Activated T-helper 1 cell treated with anti-CD3 and anti-CD28 coated beads, Interleukin-2, amount 50 U/mL, for 16 hours (primary cell): ENCODE measurements at places on chromosomes 12 and 14.

DNA sequence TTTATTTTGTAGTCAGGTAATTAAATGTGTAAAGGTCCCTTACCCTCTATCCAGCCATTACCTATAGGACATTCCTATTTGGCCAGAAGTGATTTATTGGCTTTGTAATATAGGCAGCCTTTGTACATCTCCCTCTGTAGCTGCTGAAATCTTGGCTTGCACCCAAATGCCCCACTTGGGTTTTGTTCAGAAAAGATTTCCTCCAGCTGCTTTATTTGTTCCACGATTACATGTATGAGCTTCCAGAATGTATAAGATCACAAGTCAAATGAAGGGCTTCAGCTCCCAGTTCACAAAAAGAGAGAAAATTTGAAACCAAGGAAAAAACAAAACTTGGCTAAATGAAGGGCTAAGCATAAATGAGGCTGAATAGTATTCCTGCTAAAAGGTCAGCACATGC, 103.4 kb downstream of the EFCAB11 start:
- no peak for DNase-seq

DNA sequence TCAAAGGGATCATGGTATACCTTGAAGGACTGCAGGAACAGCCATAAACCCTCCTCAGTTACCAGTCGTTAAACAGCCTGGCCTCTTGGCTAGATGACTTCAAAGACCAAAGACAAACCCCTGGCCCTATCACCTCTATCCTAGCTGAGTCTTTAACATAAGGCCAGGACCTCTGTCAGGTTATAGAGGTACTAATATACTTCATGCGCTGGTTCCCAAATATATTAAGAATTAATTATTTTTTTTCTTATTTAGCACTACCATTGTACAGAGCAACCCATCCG, 459.8 kb downstream of the RAD51B start:
- no peak for DNase-seq

DNA sequence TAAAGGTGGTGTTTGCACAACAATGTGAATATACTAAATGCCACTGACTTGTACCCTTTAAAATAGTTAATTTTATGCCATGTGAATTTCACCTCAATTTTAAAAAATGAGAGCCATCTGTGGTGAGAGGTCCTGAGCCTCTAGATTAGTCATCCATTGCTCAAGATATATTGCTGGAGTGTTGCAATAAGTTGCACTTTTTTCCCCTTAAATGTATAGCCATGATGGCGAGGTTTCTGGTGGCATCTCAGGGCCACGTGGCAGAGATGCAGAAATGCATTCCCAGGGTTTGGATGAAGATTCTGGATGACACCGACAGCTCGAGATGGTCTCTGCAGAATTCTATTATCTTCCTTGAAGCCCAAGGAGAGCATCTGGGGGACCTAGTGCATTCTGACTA, 153.7 kb downstream of the AACS start:
- no peak for DNase-seq

- DNase-seq, result no peak
Measured at GRCh38 chr12:123482876-123483275, 24.9 kb downstream of the SNRNP35 start.

GRCh38 chr14:84584511-84584910, 945.4 kb upstream of the FLRT2 start:
- no peak for DNase-seq

GRCh38 chr14:55454264-55455002, 14.0 kb upstream of the TBPL2 start:
- DNase-seq, result no peak

DNA sequence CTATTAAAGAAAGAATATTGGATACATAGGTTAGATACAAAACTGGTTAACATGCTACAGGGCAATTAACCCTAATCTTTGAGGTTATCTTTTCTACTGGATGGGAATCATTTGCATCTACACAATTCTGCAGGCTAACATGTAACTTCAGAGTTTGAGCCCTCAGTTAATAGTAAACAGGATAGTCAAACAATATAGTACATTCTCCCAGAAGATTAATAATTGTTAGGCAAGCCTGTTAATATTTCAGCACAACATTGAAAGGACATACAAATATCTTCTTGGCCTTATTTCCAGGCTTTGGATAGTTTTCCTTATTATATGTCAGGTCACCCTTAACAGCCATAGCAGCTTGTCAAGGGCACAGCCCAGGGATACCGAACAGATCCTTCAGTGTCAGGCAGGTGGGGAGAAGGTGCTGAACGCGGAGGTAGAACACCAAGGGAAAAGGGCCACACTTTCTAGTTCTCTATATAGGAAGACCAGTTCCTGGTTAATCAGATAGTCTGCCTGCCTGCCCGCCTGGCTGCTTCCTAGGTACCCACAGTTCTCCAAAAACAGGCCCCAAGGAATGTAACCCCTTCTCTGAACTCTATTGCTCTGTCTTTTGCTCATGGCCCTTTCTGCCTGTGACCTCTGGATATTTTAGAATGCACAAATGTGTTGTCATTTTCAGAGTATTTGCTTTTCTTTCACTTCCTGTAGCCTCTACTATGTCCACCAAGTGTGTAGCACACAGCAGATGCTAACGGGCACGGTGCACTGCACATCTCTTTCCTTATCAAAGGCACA, 256.0 kb downstream of the PCNX1 start:
- DNase-seq, result no peak

- no peak for DNase-seq
Measured at GRCh38 chr14:49992036-49992435, 99.2 kb downstream of the ARF6 start.

DNA sequence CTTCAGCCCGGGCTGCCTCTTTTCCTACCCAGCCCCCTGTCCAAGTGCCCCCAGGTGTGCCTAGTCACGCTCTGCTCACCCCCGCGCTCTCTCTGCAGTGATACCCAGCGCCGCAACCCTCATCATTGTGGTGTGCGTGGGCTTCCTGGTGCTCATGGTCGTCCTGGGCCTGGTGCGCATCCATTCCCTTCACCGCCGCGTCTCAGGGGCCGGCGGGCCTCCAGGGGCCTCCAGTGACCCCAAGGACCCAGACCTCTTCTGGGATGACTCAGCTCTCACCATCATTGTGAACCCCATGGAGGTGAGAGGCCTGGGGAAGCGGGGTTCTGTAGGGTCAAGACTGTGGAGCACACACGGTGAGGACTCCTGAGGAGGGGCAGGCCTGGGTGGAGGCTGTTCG, 27.2 kb downstream of the CLSTN3 start:
- DNase-seq, result no peak

- DNase-seq, result no peak
Measured at GRCh38 chr12:94571556-94571955, 78.8 kb downstream of the TMCC3 start.

- no peak for DNase-seq
Measured at GRCh38 chr14:96177766-96178375, 26.8 kb upstream of the BDKRB2 start.

DNA sequence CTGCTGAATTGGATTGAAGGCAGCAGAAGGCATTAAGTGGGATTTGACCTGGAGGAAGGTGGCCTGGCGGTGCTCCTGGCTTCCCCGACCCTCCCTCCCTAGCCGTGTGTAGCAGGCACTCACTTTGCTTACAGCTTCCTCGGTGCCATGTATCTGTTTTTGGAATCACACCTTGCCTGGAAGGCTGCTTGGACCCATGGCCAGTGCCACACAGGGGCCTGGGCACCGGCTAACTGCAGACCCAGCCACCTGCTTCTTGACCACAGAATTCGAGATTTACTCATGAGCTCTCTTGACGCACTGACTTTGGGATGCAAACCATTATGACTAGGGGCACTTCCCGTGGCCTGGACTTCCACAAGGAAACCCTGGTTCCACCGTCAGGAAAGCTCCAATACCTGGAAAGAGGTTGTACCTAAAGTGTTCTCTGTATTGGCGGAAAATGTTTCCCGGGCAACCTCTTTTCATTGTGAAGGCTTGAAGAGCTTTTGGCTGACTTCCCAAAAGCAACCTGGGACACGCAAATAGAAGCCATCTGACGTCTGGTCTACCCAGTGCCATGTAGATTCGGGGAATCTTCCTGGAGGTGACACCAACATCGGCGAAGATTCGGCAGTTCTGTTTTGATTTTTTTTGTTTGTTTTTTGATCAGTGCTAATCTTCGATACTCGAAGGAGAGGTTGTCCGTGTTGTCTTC, 125.6 kb upstream of the RTL1 start:
- no peak for DNase-seq

DNA sequence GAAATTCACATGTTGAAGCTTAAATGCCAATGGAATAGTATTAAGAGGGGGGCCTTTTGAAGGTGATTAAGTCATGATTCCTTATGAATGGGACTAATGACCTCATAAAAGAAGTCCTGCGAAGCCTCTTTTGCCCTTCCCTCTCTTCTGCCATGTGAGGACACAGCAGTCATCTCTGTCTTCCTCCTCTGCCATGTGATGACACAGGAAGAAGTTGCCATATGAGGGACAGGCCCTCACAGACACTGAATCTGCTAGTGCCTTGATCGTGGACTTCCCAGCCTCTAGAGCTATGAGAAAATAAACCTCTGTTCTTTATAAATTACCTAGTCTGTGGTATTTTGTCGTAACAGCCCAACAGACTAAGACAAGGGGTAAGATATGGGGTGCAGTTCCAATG, 100.7 kb downstream of the VCPKMT start:
- DNase-seq, result no peak

GRCh38 chr12:112762753-112763152, 28.8 kb upstream of the RPH3A start:
- DNase-seq, result no peak

DNA sequence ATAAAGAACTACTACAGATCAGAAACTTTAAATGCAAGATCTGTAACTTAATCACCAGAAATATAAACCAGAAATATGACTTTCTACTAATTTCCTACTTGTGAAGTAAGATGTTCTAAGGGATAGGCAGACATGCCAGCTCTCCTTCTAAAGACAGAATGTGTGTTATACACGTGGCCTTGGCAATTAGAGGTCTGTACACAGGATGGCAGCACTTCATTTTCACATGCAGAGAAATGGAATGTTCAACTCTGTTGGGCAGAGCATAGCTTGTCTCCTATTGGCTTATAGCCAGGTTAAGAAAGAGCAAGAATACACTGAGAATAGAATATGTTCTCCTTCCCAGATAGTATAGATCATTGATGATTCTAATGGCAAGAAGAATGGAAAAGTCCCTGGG, 403.8 kb downstream of the DAD1 start:
- DNase-seq, result no peak

- no peak for DNase-seq
Measured at GRCh38 chr12:27751386-27752047, 28.5 kb upstream of the KLHL42 start.

DNA sequence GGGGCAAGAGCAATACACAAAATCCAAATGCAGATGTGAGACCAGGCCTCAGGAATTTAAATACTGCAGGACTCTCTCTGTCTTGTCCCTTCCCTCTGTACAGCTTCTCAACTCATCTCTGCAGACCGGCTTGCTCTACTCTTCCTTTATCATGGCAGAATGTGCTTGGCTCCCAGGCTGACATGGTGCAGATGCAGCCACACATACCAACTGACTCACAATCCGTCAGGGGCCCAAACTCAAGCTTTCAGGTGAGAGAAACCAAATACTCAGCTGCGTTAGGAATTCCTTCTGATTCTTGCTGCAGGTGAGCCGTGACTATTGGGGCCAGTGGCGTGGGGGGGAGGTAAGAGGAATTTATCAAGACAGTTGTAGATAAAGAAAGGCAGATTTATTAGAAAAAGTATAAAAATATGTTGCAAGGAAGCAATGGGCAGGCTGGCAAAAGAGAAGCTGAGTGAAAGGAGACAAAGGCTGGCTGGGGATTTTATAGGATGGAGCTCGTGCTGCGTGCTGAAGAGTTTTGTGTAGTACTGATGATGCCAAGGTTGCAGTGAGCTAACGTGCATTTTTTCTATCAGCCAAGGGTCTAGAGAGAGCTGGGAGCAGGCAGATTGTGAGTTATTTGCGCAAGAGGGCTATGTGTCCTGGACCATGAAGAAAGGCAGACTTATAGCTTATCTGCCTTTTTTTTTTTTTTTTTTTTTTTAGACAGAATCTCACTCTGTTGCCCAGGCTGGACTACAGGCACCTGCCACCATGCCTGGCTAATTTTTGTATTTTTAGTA, 5.0 kb upstream of the LGALS3 start:
- no peak for DNase-seq

GRCh38 chr14:79842270-79842669, 369.0 kb downstream of the DIO2 start:
- no peak for DNase-seq

GRCh38 chr14:102362084-102362483, 606 bp downstream of the CINP start:
- DNase-seq, result no peak

DNA sequence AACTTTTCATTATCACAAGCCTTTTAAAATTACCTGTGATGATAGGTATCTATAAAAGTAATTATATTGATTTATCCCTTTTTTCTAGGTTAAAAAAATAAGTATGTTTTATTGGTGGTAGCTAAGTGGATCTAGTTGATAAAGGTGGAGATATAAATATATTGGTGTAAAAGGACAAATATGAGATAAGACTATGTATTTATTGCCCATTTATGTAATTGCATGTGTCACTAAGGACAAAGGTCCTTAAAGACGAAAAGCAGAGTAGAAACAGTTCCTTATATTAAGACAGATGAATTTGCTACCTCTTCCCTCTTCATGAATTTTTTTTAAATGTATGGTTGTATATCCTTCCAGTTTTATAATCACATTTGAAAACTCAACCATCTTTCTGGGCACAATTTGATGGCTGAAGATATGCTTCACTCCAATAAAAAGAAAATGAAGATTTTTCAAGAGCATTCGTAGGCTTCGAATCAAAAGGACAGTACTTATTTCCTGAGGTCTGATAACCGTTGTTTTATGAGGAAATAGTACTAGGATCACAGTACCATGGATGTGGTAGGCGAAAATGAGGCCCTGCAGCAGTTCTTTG, at the start of gene MYRFL:
TSS of gene MYRFL (plus strand) at position 262 of the 595 bp plus-strand sequence. CDS start at position 553, 291 bp downstream.
- no peak for DNase-seq

DNA sequence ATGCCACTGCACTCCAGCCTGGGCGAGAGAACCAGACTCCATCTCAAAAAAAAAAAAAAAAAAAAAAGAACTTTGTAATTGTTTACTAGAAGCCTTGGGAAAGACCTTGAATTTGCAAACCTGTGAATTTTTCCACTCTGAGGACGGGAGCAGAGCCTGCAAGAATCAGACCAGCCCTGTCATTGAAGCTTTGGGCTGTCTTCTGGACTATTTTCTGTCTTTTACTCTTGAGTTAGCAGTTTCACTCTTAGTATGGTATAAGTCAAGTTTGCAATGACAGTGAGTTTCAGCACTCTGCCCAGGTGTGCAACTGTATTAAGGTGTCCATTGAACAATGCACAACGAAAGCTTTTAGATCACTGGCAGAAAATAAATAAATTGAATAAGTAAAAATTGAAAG, 81.4 kb upstream of the KRAS start:
- no peak for DNase-seq

DNA sequence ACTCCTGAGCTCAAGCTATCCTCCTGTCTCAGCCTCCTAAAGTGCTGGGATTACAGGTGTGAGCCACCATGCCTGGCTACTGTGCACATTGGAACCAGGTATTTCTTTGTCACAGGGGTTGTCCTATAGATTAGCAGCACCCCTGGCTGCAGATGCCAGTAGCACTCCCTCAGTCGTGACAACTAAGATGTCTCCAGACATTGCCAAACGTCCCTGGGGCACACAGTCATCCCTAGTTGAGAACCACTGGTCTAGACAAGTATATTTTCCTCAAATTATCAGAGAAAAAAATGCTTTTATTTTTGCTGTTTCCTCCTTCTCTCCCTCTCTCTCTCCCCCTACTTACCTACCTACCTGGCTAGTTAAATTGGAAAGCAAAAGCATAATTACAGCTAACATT, 17.9 kb upstream of the P2RX7 start:
- no peak for DNase-seq

- DNase-seq, result no peak
Measured at GRCh38 chr14:95818581-95818980, 58.1 kb upstream of the TUNAR start.

GRCh38 chr14:92317511-92317910, 5.5 kb upstream of the SLC24A4 start:
- no peak for DNase-seq
